Stimulated activated CD4-positive, alpha-beta T cell treated with anti-CD3 and anti-CD28 coated beads, TNF-alpha, amount 100 ng/mL, for 4 hours (primary cell): ENCODE measurements at places on chromosomes 2 and 18.

- no peak for DNase-seq
Observed at GRCh38 chr2:145067549-145068030, 547.7 kb upstream of the ZEB2 start.

GRCh38 chr2:230879271-230879882 lies 14.6 kb downstream of the ITM2C start:
- no peak for DNase-seq

- DNase-seq, result no peak
Observed at GRCh38 chr2:128696421-128696820, 377.8 kb upstream of the HS6ST1 start.

- no peak for DNase-seq
Observed at GRCh38 chr2:46067501-46068305, 229.5 kb upstream of the EPAS1 start.

- no peak for DNase-seq
Observed at GRCh38 chr2:810397-810796, 133.2 kb upstream of the TMEM18 start.

GRCh38 chr2:233084488-233084887 lies 24.3 kb downstream of the INPP5D start:
- DNase-seq, result no peak

- no peak for DNase-seq
Observed at GRCh38 chr2:212154477-212154878, 384.1 kb downstream of the ERBB4 start.

DNA sequence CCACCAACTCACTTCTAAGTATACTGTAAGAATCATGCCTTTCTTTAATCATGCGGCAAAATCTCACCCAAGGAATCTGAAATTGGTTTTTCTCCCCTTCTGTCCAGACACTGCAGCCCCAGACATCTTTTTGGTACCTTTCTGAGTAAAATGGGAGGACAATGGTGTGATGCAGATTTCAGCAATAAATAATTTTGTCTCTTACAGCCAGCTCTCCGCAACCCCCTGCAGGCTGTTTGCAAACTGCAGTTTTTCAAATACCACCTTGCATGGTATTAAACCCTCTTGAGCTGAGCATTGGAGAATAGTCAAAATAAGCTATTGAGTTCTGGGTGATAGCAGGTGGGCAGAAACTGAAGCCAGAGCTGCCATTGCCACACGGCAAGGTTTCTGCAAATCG lies 32.2 kb downstream of the GPR39 start:
- DNase-seq, result no peak

DNA sequence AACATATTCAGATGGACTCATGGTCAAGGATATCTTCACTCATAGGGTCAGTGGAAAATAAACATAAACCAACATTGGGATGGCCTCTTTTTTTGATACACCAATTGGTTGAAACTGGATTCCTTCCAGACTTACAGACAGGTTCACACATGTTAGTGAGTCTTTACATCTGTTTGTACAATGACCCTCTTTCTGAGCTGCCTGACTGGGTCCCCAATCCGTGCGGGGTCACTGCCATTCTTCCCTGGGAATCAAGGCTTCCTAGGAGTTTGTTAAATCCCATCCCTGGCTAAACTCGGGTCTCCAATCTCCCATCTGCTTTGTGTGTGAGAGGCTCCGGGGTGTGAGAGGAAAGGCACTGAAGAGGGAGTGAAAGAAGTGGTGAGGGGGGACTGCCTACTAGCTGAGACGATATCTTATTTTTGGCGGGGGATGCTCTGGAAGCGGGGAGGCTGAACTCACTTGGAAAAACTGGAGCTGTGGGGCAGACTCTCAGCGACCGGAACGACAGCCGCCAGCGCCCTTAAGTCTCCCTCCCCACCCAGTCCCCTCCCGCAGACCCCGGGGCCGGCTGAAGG lies 487 bp downstream of the STARD6 start:
- DNase-seq, result no peak

- DNase-seq, result no peak
Observed at GRCh38 chr2:19505199-19506136, 147.0 kb upstream of the OSR1 start.

GRCh38 chr2:240903191-240904060 lies 2.7 kb upstream of the CROCC2 start:
- DNase-seq, result no peak

GRCh38 chr2:118300832-118301231 lies 212.6 kb downstream of the INSIG2 start:
- no peak for DNase-seq

DNA sequence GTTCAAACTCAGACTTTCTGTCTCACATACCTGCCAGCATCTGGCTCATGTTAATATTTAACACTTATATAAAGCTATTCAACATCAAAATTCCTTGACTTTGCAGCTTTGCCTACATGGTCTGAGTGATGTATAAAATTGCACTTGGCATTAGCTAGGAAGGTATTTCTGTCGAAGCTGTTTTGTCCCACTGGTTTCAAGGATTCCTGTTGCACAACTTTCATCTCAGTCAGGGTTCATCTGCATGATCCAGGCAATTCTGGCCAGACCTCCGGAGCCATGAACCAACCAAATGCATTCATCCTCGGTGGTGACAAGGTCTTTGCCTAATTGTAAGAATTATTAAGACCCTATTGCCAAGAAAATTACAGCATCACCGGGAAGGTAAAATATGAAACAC lies 185.4 kb downstream of the ZEB2 start:
- DNase-seq, result no peak

DNA sequence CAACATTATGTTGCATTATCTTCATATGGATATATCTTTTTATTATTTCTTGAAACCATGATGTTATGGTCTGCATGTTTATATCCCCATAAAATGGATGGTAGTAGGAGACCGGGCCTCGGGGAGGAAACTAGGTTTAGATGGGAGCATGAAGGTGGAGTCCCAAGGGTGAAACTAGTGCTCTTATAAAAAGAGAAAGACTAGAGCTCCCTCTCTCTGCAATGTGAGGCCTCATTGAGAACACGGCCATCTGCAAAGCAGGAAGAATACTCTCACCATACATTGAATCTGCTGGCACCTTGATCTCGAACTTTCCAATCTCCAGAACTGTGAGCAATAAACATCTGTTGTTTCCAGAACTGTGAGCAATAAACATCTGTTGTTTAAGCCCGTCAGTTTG lies 64.0 kb downstream of the NXPH2 start:
- DNase-seq, result no peak

GRCh38 chr2:112541315-112542122 lies 746 bp upstream of the POLR1B start:
- DNase-seq, result no peak

GRCh38 chr18:23528580-23529472 lies 25.5 kb downstream of the RMC1 start:
- DNase-seq, result no peak

DNA sequence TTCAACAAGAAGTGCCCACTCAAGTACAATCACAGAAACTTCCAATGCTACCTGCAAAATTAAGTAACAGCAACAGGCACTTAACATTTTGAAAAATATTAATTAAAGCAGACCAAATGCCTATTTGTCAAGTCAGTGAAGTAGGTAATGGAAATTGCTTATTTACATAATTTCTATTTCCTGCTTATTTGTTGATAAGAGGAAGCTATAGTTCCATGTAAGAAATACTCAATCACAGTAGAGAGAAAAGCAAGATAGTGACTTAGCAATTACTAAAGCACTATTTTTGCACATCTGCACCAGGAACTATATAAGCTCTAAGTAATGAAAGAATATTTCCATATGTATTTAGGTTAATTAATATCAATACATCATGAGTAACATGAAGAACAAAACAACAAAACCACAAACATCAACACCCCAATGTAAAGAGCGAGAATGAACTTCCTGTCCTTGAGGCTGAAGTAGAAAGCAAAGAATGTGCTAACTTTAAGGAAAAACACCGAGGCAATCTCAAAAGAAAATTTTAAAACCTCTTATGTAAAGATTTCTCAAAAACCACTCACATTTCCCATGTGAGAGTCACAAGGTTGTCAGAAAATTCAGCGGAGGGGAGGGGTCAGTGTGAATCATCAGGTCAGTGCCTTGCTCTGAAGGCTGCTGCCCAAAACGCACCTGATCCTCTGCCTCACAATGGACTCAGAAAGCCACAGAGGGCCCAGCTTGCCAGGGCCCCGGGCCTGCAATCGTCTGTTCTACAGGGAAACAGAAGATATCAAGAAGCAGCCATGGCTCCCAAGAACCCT lies 12.5 kb downstream of the NPC1 start:
- DNase-seq, result no peak

DNA sequence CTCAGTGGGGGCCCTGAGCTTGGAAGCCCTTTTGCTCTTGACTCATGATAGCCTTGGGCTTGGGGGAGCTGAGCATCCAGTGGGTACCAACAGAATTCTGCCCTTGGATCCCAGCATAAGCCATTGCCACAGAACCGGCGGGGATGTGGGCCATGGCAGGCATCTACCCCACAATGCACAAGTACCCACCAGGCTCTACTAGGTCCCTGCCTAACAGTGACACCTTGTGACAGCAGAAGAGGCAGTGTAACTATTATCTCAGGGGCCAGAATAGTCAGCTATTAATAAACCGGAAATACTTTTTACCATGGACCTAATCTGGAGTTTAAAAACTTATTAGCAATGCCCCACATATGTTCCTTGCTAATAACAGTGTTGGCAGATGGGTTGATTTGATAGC lies 397.2 kb downstream of the TMEM182 start:
- no peak for DNase-seq

GRCh38 chr2:28408764-28409599 lies 16.3 kb downstream of the FOSL2 start:
- DNase-seq, result no peak

- no peak for DNase-seq
Observed at GRCh38 chr2:96499061-96499960, 5.8 kb downstream of the NEURL3 start.

DNA sequence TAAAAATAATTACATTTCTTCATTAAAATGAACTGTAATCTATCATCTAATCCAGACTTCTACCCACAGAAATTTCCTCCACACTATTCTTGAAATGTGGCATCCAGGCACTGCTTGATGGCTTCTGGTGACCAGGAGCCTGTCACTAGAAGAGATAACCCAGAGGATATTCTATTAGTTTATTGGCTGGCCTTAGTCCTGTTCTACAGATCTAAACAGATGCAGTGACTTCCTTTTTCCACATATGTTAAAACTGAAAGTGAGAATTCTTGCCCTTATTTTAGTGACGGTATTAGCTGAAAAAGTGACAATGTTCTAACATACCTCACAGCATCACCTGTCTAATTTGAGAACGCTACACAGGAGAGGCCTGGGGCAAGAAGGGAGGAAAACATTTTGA lies 775.4 kb downstream of the TSN start:
- no peak for DNase-seq

- no peak for DNase-seq
Observed at GRCh38 chr2:240200230-240201051, 60.0 kb upstream of the OTOS start.

DNA sequence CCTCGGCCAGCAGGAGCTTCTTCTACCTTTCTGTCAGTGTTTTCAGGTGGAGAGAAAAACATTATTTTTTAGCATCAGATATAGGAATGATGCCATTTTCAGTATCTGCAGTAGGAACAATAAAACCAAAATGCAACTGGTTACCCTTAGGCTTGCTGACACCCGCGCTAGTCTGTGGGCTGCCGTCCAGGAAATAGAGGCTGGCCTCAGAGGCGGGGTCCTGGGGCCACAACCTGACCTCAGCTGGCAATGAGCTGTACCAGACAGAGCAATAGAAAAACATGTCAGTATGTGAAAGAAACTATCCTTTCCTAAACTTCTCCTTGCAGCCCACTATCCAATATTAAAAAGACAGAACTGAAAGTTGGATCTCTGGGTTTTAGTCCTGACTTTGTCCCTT lies 4.6 kb upstream of the ST6GAL2 start:
- DNase-seq, result no peak

GRCh38 chr2:202079310-202079709 lies 6.3 kb downstream of the KIAA2012 start:
- no peak for DNase-seq

- no peak for DNase-seq
Observed at GRCh38 chr2:121400201-121400600, 115.2 kb upstream of the TFCP2L1 start.

DNA sequence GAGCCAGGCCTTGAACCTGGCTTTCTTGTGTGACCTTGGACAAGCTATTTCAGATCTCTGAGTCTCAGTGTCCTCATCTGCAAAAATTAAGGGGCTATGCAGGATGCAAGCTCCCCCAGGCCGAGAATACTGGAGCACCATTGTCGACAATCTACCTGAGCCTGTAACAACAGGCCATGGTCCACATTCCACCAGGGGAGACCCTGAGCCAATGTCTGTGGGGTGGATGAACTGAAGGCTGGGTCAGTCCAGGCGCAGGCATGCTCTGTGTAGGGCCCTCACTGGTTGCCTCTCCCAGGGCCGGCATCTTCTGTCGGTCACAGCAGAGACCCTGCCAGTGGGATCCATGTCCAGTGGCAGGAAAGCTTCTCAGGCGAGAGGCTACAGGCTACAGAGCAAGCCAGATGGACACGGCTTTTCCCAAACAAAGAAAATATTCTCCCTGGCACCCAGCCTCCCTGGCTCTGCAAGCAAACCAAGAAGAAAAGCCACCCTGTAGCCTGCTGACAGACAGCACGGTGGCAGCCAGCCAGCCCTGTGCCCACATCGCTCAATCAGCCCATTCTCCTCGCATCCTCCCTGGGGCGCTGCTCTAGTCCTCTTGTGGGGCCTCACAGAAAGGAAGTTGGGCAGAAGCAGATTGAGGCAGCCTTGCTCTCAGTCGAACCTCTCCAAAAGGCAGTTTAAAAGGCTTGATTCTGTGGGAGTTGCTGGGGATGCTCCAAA lies 48.7 kb upstream of the FZD7 start:
- DNase-seq, result no peak

- no peak for DNase-seq
Observed at GRCh38 chr2:202790676-202791075, 80.9 kb downstream of the ICA1L start.
